Activated T-helper 1 cell treated with anti-CD3 and anti-CD28 coated beads, Interleukin-2, amount 50 U/mL, for 16 hours (primary cell): ENCODE measurements at places on chromosomes 5 and 9.

DNA sequence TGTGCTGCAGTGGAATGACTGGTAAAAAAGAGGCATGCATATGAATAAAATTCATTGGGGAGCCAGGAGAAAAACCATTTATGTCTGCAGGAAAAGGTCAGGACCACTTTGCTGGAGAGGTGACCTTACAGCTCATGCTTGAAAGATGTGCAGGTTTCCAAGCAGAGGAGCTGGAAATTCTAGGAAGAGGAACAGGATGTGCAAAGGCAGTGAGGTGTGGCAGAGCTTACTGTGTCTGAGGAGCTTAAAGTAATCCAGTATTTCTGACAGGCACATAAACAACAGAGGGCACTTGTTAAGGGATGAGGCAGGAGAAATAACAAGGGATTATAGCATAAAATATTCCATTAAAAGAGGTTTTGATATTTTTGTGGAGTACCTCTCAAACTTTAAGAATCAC is 203.2 kb downstream of the CD180 start:
- DNase-seq = no peak

GRCh38 chr9:121282277-121283079 is 14.5 kb downstream of the GSN start:
- DNase-seq = no peak

DNA sequence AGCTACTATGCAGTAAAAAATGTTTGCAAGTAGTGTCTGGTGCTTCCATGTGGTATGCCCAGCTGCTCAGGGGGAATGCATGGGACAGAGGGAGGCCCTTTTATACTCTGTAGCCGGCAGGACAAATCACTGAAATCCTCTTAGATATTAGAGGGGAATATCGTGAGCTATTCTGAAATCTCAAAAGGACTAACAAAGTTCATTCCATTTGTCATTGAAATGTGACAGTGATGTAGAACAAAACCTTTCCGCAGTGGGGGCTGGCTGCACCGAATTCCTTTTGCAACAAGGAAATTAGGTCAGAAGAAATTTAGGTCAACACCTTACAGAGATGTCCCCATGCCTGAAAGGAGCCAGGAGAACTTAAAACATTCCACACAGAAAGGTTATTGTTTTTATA is 72.4 kb upstream of the MEF2C start:
- no peak for DNase-seq

DNA sequence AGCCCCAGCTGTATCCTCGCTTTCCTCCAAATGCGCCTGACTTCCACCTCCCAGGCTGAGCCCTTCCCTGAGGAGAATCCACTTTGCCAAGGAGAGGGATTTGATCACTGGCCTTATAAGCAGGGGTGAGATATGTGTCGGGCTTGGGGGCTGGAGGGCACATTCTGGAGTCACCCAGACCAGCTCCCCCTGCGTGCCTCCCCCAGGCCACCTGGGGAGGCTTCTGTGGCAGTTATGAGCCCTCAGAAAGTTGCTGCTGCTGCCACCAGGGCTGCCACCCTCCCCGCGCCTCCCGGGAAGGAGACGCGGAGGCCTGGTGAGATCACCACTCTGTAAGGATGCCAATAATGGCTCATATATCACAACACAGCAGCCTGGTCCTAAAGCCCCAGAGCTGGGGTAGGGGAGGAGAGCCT is 211.5 kb downstream of the PAPPA start:
- no peak for DNase-seq

DNA sequence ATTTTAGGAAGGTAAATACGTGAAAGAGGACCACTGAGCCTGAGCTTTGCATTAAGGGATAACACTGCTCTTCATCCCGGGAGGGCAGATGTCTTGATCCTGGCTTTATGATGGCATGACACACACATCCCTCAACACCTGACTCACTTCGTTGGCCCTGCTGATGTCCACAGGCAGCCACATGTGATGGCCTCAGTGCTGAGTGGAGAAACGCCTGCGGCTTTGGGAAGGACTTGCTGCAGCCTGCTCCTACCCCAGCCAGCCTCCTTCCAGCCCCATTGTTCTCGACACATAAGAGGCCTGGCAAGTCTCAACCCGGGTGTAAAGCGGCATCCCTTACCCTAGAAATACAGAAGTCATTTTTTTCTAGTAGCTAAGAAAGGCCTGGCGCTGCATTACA is 169.0 kb downstream of the SYK start:
- no peak for DNase-seq

- DNase-seq = no peak
Measured at GRCh38 chr9:4815381-4815956, 22.7 kb downstream of the RCL1 start.

DNA sequence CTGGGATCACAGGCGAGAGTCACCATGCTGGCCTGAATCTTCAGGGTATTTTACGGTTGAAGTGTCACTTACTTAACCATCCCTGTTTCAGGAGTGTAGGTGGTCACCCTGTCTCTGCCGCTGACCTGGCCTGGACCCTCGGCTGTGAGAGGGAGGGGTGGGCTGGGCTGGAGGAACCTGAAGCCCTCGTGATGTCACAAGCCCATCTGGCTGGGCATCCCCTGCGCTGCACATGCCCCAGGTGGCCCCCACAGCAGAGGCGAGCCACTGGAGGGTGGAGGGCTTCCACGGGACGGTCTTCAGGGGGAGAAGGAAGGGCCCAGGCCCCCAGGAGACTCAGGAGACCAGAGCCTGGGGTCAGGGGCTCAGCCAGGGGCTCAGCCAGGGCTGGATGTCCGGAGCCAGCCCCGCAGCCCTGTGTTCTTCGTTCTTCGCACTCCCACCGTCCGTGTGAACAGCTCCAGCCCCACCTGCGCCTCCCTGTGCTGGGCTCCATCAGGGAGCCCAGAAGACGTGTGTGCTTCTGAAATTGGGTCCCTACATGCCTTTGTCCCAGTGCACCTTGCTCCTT is 7.6 kb upstream of the AHRR start:
- DNase-seq = no peak

DNA sequence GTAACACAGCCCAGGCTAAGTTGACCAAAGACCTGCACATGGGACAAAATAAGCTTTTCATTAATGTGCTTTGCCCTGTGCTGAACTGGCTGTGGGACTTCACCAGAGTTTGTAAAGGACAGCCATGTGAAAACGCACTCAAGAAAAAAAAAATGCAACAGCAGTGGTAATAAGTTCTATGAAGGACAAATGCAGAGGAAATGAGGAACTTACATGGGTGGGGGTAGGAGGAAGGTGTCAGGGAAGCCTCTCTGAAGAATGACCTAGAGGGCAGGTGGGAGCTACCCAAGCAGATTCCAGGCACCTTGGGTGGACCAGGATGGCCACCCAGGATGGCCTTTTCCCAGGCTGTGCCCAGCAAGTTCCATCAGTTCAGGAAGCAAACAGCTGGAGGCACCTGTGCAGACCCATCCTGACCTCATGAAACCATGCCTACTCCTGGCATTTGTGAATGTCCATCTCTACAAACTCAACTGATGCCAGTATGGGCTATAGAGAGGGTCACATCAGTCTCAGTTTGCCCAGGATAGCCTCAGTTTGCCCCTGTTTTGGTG is 6.7 kb upstream of the PHF2 start:
- DNase-seq = no peak

DNA sequence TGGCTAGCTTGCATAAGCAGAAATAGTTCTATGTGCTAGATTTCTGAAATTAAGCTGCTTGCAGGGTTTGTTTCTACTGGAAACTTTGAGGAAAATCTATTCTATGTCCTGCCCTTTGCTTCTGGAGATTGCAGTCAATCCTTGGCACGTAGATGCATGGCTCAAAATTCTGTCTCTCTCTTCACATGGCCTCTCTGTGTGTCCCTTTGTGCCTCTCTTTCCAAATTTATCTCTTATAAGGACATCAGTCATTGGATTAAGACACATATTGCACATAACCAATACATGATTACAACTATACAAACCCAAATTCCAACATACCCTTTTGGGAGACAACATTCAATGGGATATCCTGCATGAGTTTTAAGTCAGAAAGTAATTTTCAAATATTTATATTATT is 744.3 kb upstream of the CTNND2 start:
- no peak for DNase-seq

DNA sequence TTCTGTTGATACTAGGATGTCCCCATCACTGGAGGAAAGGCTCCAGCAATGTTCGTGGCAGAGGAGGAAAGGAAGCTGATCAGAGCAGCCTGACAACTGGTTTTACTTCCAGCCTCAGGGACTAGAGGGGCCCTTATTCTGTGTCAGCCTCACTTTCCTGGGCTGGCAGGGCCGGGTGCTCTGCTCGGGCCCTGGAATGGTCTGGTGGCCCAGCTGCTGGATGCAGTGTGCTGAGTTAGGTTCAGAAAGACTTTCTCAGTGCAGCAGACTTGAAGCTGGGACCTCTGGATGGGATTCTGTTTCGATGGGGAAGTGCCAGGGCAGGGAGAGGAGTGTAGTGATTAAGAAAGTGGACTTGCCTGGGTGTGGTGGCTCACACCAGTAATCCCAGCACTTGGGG is 81.0 kb downstream of the MACROH2A1 start:
- DNase-seq = no peak

DNA sequence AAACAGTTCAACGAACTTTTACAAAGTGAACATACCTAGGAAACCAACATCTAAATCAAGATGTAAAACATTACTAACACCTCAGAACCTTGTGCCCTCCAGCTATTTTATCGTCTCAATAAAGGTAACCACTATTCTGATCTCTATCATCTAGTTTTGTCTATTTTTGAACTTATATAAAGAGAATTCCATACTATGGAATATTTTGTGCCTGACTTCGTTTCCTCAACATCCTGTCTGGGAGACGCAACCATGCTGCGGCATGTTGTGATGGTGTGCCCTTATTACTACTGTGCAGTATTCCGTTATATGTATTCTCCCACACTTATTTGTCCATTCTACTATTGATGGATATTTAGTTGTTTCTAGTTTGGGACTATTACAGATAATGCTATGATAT is 99.2 kb downstream of the NR6A1 start:
- DNase-seq = no peak

- DNase-seq = no peak
Measured at GRCh38 chr5:362978-363765, 41.7 kb downstream of the AHRR start.

- no peak for DNase-seq
Measured at GRCh38 chr5:59125011-59125961, 542.4 kb downstream of the RAB3C start.

- no peak for DNase-seq
Measured at GRCh38 chr5:150149618-150150017, 6.0 kb downstream of the PDGFRB start.

DNA sequence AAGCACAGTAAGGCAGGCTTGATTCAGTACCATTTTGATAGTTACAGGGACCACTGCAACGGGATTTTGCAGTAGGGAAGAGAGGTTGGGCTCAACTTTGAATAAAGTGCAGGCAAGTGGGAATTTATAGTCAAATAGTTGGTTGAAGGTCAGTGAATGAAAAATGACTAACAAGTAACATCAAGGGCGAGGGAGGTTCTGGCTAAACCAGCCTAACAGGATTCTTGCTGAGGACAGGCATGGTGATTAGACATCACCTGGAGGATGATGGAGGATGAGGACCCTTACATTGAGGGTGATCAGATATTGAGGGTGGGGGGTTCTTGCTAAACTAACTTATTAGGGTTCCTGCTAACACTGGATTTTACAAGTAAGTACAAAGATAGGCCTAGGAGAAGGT is 66.1 kb upstream of the SMC5 start:
- DNase-seq = no peak

- peak; percentile 61 for DNase-seq
Measured at GRCh38 chr9:110048403-110048975, 159.5 kb downstream of the C9orf152 start.

DNA sequence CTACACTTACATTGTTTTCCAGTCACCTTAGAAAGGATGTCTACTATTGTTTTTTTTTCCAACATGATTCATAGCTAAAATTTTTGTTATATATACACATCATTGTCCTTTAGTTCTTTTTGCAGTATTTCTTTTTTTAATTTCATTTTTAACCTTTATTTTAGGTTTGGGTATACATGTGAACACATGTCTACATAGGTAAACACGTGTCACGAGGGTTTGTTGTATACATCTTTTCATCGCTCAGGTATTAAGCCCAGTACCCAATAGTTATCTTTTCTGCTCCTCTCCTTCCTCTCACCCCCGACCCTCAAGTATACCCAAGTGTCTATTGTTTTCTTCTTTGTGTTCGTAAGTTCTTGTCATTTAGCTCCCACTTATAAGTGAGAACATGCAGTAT is 19.0 kb downstream of the IFNA5 start:
- DNase-seq = no peak
